ENCODE measurements at places on chromosomes 12 and 14.
A peak's percentile ranks its signal among the peaks of the same experiment; 100 is the strongest.

DNA sequence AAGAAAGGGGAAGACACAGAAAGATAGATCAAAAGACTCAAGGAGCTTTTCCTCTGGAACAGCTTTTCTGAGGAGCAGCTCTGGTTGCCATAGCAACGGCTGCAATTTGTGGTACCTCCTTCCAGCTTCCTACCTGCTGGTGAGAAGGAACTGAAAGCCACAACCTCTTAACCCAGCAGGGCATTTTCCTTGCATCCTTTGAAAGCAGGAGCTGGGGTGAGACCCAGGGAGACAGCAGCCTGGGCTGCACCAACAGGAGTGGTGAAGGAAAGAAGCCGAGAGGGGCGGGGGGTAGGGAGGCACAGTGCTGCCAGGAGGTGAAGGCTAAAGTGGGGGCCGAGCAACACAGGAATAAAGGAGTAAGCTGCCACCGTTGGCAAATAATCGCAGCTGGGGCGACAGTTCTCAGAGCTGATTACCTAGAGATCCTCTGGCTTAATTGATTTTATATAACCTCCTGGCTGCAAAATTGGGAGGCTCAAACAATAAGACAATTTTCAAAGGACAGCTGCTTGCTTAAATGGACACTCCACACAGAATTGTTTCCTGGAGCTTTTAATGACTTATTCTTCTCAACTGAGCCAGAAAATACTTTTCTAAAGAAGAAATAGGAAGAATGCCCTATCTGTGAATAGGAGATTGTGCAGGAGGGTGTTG is 129.4 kb downstream of the RPAP3 start:
- DNase-seq = peak; percentile 9

GRCh38 chr14:105006831-105007592 is 13.9 kb downstream of the CDCA4 start:
- no peak for DNase-seq

GRCh38 chr12:123237646-123238329 is 4.6 kb downstream of the MTRFR start:
- peak; percentile 72 for DNase-seq

GRCh38 chr14:92122351-92122677 is 545 bp downstream of the CPSF2 start:
- DNase-seq = peak; percentile 50

DNA sequence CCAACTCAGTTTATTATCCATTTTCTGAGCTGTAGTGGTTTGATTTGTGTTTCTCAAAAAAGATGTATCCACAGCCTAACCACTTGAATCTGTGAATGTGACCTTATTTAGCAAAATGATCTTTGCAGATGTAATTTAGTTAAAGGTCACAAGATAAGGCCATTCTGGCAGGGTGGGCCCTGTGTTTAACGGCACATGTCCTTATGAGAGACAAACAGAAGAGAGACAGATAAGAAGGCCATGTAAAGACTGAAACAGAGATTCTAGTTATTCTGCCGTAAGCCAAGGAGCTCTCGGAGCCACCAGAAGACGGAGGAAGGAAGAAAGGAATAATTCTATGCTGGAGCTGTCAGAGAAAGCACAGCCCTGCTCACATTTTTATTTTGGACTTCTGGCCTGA is 374.2 kb downstream of the PRKD1 start:
- DNase-seq = no peak

GRCh38 chr12:110782922-110783321 is 40.2 kb upstream of the PPP1CC start:
- no peak for DNase-seq

- no peak for DNase-seq
Observed at GRCh38 chr12:100249941-100250340, 16.9 kb downstream of the DEPDC4 start.

- no peak for DNase-seq
Observed at GRCh38 chr14:73988065-73988464, 31.0 kb downstream of the ENTPD5 start.

GRCh38 chr12:45220363-45220931 is 4.6 kb downstream of the ANO6 start:
- DNase-seq = no peak

Measured in cerebellar cortex (tissue), 1 donor.